ENCODE measurements at places on chromosomes 6 and 20. TPM values are rescaled to one million over a fixed set of nuclear protein-coding genes. Genes with fewer than 3 reads are reported as not detected.

ZBTB12 gene
- total RNA-seq, result 13.2 TPM

BCAS4 gene
- total RNA-seq, result 33.7 TPM

BMP6 gene
- under 0.01 TPM for total RNA-seq

SLC25A27 gene
- total RNA-seq, result 12.6 TPM

ABHD16B gene
- not detected for total RNA-seq

TRAPPC3L gene
- under 0.01 TPM for total RNA-seq

TJAP1 gene
- total RNA-seq, result 8.9 TPM

EGFL8 gene
- total RNA-seq, result 0.99 TPM

MUCL3 gene
- not detected for total RNA-seq

VWA7 gene
- under 0.01 TPM for total RNA-seq

MUC22 gene
- total RNA-seq, result not detected

DNA sequence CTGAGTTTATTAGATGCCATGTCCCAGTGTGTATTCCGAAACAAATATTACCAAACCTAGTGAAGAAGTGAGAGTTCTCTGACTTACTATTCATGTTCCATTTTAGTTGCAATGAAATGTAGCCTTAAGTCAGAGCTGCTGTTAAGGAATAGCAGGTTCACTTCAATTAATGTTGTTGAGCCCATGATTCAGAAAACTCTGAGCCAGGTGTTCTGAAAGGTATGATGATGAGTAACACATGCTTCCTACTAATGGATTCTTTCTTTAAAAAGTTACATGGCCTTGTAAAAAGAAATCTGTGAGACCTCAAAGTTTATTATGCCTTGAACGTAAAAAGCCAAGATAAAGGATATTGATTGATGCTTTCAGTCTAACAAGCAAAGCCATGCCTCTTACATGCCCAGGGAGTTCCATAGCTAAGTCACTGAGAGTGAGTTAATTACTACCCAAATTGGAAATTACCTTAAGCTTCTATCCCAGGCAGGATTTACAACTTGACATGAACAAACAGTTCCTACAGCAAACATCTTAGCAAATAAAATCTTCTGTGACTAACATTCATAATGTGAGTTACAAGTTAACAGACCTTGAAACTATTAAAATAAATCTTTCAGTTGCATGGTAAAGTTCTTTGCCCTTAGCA, 122.9 kb downstream of the AKAP7 start:
- DNase-seq, result no peak
- H3K4me3 ChIP-seq, result no peak overlapping the region
- H3K27ac ChIP-seq, result no peak overlapping the region
- H3K27me3 ChIP-seq, result no peaks in the 10 kb centered on the region
- H3K4me1 ChIP-seq, result no peaks in the 10 kb centered on the region

GRCh38 chr6:156279261-156279969, 497.8 kb upstream of the ARID1B start:
- DNase-seq, result no peak
- H3K27me3 ChIP-seq, result no peaks in the 10 kb centered on the region
- H3K4me1 ChIP-seq, result no peaks in the 10 kb centered on the region
- H3K4me3 ChIP-seq, result no peak overlapping the region

GRCh38 chr20:3239026-3239866, at the start of gene SLC4A11:
TSS of gene SLC4A11 (minus strand) at chr20:3239190. CDS start at chr20:3239137, 53 bp downstream.
- no peak within 1 kb of the TSS for H3K27ac ChIP-seq
- H3K27me3 ChIP-seq, result peaks cover 15% of the 10 kb centered on the region
- DNase-seq, result peak; percentile 61
- no peaks in the 10 kb centered on the region for H3K36me3 ChIP-seq
- H3K4me1 ChIP-seq, result no peaks in the 10 kb centered on the region

- no peak overlapping the region for H3K27ac ChIP-seq
- H3K4me3 ChIP-seq, result no peak overlapping the region
- peaks cover 13% of the 10 kb centered on the region for H3K27me3 ChIP-seq
- peaks cover 9% of the 10 kb centered on the region for H3K4me1 ChIP-seq
- H3K36me3 ChIP-seq, result no peaks in the 10 kb centered on the region
Measured at GRCh38 chr20:64220891-64221527, 34.5 kb upstream of the PCMTD2 start.

DNA sequence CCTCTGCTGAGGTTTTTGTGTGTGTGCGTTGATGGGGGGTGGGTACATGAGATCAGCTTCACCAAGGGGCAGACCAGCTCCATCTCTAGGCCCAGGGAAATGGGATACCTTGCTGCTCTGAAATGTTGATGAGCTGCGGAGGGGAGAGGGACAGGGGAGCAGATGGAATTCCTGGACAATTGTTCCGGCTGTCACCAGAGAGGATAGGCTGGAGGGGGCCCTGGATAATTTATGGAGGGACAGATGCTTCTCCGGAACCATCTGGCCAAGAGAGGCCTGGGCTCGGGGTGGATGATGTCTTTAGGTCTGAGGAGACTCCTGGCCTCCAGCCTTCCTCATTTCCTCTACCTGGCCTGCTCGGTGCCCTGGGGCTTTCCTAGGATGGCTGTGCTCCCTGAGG, 1.9 kb upstream of the TJAP1 start:
- DNase-seq, result no peak
- H3K27me3 ChIP-seq, result no peaks in the 10 kb centered on the region
- H3K4me1 ChIP-seq, result peaks cover 12% of the 10 kb centered on the region
- no peak overlapping the region for H3K27ac ChIP-seq
- peaks cover 2% of the 10 kb centered on the region for H3K36me3 ChIP-seq

- no peak overlapping the region for H3K27ac ChIP-seq
Measured at GRCh38 chr6:132715204-132715603, 1.3 kb upstream of the VNN1 start.

- H3K27me3 ChIP-seq, result peaks cover 19% of the 10 kb centered on the region
- no peaks in the 10 kb centered on the region for H3K4me1 ChIP-seq
- H3K36me3 ChIP-seq, result no peaks in the 10 kb centered on the region
- DNase-seq, result no peak
- no peak overlapping the region for H3K27ac ChIP-seq
Measured at GRCh38 chr20:2700913-2701620, 8.5 kb downstream of the EBF4 start.

- no peak overlapping the region for H3K4me3 ChIP-seq
- no peak overlapping the region for H3K27ac ChIP-seq
- DNase-seq, result peak; percentile 12
- no peaks in the 10 kb centered on the region for H3K27me3 ChIP-seq
Measured at GRCh38 chr6:57069920-57070331, 20.1 kb upstream of the ZNF451 start.

DNA sequence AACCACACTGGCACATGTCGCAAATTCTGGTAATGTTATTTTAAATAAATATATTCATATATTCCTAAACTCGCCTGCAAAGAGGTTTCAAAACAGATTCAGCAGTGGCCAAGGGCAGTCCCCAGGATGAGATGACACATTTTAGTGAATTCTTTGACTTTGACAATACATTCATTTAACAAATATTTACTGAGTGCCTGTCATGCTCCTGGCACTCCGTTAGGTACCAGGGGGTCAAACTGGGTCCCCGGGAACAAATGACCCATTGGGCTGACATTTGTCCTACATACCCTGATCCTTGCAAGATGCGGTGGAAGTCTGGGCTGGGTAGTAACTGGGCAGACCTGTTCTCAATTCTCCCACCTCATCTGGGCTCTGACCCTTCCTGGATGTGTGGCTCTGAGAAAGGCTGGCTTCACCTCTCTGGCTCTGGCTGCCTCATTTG, 74.9 kb downstream of the FYN start:
- no peak for DNase-seq
- no peak overlapping the region for H3K4me3 ChIP-seq
- H3K4me1 ChIP-seq, result peaks cover 11% of the 10 kb centered on the region
- no peaks in the 10 kb centered on the region for H3K27me3 ChIP-seq
- H3K27ac ChIP-seq, result no peak overlapping the region
- no peaks in the 10 kb centered on the region for H3K36me3 ChIP-seq

GRCh38 chr20:22582386-22582963, 1.9 kb downstream of the FOXA2 start:
- no peaks in the 10 kb centered on the region for H3K4me1 ChIP-seq
- peaks cover 58% of the 10 kb centered on the region for H3K27me3 ChIP-seq
- no peaks in the 10 kb centered on the region for H3K36me3 ChIP-seq
- H3K4me3 ChIP-seq, result no peak overlapping the region
- H3K27ac ChIP-seq, result no peak overlapping the region

DNA sequence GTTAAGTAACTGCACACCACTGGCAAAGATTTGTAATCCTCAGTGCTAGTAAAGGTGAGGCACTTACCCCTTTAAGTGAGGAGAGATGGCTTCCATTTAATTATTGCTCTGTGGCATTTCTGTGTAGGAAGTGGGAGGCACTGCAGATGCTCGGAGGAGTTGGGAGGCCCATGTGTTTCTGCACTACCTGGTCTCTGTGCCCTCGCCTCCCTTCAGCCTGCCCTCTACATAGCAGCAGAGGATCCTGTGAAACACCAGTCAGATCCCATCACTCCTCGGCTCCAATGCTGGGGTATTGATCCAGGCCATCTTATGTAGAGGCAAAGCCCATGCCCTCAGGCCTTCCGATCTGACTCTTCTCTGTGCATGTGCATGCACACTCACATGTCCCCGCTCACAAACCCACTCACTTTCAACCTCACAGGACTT, 67.0 kb downstream of the SLX4IP start:
- no peaks in the 10 kb centered on the region for H3K36me3 ChIP-seq
- no peak overlapping the region for H3K4me3 ChIP-seq
- no peak overlapping the region for H3K27ac ChIP-seq
- no peaks in the 10 kb centered on the region for H3K27me3 ChIP-seq
- no peaks in the 10 kb centered on the region for H3K4me1 ChIP-seq

- H3K4me3 ChIP-seq, result no peak overlapping the region
- peaks cover 6% of the 10 kb centered on the region for H3K4me1 ChIP-seq
- H3K36me3 ChIP-seq, result no peaks in the 10 kb centered on the region
- no peak overlapping the region for H3K27ac ChIP-seq
- no peak for DNase-seq
Measured at GRCh38 chr20:17500826-17501225, 30.4 kb downstream of the BFSP1 start.

- peak overlapping the region; percentile 98 for H3K27ac ChIP-seq
- H3K4me3 ChIP-seq, result peak overlapping the region; percentile 90
- DNase-seq, result peak; percentile 99
- H3K36me3 ChIP-seq, result peaks cover 3% of the 10 kb centered on the region
- H3K4me1 ChIP-seq, result peaks cover 16% of the 10 kb centered on the region
Measured at GRCh38 chr6:30614843-30615218, 2.2 kb downstream of the PPP1R10 start.

DNA sequence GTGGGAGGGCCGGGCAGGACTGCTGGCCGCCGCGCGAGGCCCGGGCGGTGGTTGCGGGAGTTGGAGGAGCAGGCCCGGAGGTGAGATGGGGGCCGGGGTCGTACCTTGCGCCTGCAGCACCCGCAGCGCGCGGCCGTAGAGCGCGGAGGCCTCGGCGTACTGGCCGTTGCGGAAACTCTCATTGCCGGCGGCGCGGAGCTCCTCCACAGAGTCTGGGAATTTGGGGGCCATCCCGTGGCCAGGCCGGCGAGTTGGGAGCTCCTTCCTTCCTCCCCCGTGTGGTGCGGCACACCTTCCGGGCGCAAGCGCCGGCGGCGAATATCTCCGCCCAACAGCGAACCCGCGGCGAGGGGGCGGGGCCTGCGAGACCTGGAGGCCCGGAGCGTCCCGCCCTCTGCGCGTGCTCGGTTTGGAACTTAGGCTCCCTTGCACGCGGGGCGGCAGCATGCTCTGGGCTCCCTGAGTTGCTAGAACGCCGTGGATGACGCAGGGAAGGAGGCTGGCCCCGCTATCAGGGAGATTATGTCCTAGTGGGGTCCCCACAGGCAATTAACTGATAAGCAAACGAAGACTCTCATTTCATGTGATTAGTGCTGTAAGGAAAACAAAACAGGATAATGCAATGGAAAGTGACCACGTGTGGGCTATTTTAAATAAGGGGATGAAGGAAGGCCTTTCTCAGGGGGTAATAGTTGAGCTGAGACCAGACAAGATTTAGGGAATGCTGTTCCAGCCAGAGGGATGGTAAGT, at the start of gene TOMM34:
TOMM34 (minus strand) TSS at position 295 of the 750 bp plus-strand sequence; CDS start at position 231, 64 bp downstream.
- peak within 1 kb of the TSS; percentile 76 for H3K4me3 ChIP-seq
- H3K4me1 ChIP-seq, result peaks cover 12% of the 10 kb centered on the region
- no peaks in the 10 kb centered on the region for H3K27me3 ChIP-seq
- H3K36me3 ChIP-seq, result peaks cover 1% of the 10 kb centered on the region
- H3K27ac ChIP-seq, result peak within 1 kb of the TSS; percentile 62

GRCh38 chr6:19086480-19086879, 699.3 kb downstream of the RNF144B start:
- H3K36me3 ChIP-seq, result no peaks in the 10 kb centered on the region
- DNase-seq, result no peak
- no peak overlapping the region for H3K4me3 ChIP-seq
- H3K27ac ChIP-seq, result no peak overlapping the region
- H3K27me3 ChIP-seq, result no peaks in the 10 kb centered on the region

DNA sequence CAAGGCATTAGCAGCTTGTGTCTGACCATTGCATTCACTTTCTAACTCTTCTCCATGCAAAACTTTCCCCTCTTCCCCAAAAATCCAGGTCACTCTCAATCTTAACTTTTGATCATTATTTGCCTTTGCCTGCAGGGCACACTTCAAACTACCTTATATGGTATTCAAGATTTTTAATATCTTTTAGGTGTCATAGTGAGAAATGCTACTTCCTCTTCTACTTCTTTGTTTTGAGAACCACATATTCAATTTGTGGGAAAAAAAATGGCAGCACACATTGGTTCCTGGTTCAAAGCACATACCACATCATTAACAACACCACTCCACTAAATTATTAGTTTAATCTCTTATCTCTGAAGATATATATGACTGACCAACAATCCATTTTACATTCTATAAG, 1267.0 kb upstream of the CITED2 start:
- no peak for DNase-seq
- H3K27me3 ChIP-seq, result no peaks in the 10 kb centered on the region
- H3K36me3 ChIP-seq, result no peaks in the 10 kb centered on the region
- no peak overlapping the region for H3K4me3 ChIP-seq

GRCh38 chr6:166774292-166774691, 147.2 kb upstream of the RPS6KA2 start:
- no peak for DNase-seq
- H3K27ac ChIP-seq, result no peak overlapping the region
- no peaks in the 10 kb centered on the region for H3K27me3 ChIP-seq
- H3K4me3 ChIP-seq, result no peak overlapping the region
- no peaks in the 10 kb centered on the region for H3K4me1 ChIP-seq

- H3K4me3 ChIP-seq, result no peak overlapping the region
- peaks cover 16% of the 10 kb centered on the region for H3K4me1 ChIP-seq
- H3K36me3 ChIP-seq, result no peaks in the 10 kb centered on the region
- peak; percentile 52 for DNase-seq
- H3K27me3 ChIP-seq, result no peaks in the 10 kb centered on the region
Measured at GRCh38 chr20:35821807-35822242, 50.0 kb downstream of the PHF20 start.

GRCh38 chr6:24451581-24452388, 37.6 kb downstream of the GPLD1 start:
- no peak overlapping the region for H3K27ac ChIP-seq
- no peaks in the 10 kb centered on the region for H3K4me1 ChIP-seq
- H3K27me3 ChIP-seq, result no peaks in the 10 kb centered on the region

- H3K27ac ChIP-seq, result no peak overlapping the region
- H3K36me3 ChIP-seq, result no peaks in the 10 kb centered on the region
- H3K4me3 ChIP-seq, result no peak overlapping the region
- no peaks in the 10 kb centered on the region for H3K4me1 ChIP-seq
Measured at GRCh38 chr6:2730353-2731107, 20.2 kb downstream of the MYLK4 start.

DNA sequence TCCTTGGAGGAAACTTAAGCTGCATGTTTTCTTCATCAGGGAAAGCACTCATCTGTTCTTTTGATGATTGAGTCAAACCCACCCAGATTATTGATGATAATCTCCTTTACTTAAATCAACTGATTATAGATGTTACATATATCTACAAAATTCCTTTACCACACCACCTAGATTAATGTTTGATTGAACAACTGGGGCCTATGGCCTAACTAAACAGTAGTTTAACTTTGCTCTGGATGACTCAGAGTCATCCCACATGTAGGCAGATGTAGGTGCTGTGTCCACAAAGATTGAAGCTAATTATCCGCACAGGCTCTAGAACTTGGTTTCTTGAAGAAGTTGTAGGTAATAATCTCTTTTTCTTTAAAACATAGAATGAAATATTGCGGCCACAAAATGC, 42.2 kb downstream of the PKIB start:
- DNase-seq, result peak; percentile 48
- H3K27me3 ChIP-seq, result no peaks in the 10 kb centered on the region
- no peaks in the 10 kb centered on the region for H3K36me3 ChIP-seq
- no peak overlapping the region for H3K27ac ChIP-seq
